ENCODE measurements at places on chromosomes 2 and 18.
A peak's percentile ranks its signal among the peaks of the same experiment; 100 is the strongest.

DNA sequence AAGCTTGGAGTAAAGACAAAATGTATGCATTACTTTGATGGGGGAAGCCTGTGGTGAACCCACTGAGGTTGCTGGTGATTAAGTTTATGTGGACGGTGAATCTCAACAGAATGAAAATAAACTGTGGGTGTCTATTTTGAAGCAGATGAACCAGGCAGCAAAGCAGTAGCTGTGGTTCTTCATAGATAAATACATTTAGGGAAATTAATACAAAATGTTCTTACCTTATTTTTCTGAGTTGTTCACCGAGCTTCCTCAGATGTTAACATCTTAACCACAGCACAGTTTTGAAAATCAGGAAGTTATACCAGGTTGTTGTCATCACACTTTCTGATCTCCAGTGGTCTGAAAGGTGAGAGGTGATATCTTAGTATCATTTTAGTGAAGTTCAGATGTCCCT lies 53.9 kb downstream of the NCK2 start:
- no peak for DNase-seq

- DNase-seq = peak; percentile 47
Observed at GRCh38 chr2:235595422-235596010, 101.7 kb downstream of the AGAP1 start.

DNA sequence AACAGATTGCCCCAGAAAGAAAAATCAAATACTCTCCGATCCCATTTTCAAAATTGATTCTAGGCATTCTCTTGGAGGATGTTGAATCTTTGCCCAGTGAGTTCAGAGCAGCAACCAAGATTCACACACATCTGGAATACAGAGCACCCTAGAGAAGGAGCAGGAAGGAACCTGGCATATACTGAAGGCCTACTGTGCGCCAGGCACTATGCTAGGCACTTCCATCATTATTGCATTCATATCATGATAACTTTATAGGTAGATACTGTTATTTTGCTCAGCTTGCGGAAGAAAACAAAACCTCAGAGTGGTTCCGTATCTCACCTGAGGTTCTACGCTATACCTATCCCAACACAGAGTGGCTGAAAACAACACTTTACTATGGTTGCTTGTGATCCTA lies 160.3 kb upstream of the SERTAD2 start:
- DNase-seq = no peak

- no peak for DNase-seq
Observed at GRCh38 chr2:105712166-105712915, 32.4 kb upstream of the NCK2 start.

DNA sequence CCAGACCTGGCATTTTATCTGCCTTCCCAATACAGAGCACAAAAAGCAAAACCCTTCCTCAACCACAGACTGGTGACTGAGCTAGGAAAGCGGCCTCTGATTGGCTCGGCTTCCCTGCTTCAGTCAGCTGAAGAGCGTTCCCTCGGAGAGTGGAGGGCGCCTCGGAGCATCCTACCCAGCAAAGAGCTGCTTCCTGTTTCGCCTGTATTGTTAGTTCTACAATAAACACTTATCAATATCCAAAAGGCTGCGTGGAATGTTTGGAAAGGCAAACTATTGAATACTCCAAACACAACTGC lies 125.0 kb downstream of the CACNB4 start:
- no peak for DNase-seq

GRCh38 chr2:218221000-218221399 lies 4.0 kb downstream of the ARPC2 start:
- DNase-seq = no peak

- DNase-seq = no peak
Observed at GRCh38 chr2:202133200-202133908, 60.3 kb downstream of the KIAA2012 start.

DNA sequence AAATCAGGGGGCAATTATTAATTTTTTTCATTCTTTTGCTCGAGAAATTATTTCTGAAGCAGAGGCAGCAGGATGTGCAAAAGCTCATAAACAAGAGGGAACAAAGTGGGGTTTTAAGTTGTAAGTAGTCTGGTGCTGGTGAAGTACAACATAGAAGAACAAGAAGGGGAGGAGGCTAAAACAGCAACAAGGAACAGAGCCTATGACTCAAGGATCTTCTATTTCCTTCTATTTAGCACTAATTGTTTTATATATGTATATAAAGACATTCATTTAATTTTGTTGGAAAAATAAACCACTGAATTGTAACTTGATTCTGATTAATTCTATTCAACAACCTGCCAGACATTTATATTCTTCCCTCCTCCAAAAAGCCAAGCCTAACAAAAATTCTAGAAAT lies 35.0 kb downstream of the YES1 start:
- DNase-seq = no peak

DNA sequence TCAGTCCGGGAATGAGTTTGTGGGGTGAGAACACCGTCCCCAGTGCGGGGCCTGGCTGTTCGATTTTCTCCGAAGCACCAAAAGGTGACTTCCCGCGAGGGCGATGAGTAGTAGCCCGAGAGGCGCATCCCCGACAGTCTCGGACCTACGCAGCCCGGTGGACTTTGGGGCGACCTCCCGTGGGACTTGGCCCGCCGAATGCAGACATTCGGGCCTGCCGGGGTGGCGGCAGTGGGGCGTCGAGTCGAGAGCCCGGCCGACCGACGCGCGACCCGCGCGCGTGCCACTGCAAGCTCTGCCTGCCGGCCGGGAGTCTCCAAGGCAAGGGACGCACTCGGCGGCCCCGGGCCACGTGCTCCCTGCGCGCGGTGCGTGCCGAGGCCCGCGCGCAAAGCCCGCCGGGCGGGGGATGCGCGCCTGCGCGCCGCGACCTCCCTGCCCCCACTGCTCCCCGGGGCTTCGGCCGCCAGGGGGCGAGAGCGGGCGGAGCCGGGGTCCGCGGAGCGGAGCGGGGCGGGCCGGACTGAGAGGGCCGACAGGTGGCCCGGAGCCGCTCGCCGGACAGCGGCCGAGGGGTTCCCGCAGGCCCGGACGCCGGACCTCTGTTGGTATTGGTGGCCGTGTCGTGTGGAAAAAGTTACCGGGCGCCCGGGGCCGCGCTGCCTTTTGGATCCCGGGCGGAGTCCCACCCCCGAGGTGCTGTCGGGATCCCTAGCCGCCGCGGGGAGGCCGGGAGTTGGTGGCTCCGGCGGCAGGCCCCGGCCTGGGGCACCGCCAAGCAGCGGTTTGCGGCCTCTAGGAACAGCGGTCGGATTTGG lies 1.9 kb downstream of the PTMA start:
- peak; percentile 29 for DNase-seq

DNA sequence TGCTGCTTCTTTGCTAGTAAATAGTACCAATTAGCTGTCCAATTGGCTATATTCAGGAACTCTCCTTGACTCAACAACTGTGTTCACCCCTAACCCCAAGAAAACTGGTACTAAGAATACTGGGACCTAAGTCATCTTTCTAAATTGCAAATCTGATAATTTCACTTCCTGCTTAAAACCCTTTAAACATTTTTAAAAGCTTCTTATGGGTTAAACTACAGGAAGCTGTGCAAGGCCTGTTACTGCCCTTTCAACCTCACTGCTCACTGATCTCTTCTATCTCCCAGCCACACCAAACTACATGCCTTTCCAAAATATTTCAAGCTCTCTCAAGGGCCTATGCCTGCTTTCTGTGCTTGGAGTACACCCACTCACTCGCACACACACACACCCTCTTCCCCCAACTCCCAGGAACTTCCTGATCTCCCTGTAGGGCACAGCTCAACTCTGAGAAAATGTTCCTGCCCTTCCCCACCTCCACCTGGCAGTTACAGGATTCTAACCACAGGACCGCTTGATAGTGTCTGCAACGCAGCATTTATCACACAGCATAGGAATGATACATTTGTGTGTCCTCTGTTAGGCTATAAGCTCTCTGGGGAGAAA lies 6.7 kb downstream of the LMAN1 start:
- DNase-seq = no peak

DNA sequence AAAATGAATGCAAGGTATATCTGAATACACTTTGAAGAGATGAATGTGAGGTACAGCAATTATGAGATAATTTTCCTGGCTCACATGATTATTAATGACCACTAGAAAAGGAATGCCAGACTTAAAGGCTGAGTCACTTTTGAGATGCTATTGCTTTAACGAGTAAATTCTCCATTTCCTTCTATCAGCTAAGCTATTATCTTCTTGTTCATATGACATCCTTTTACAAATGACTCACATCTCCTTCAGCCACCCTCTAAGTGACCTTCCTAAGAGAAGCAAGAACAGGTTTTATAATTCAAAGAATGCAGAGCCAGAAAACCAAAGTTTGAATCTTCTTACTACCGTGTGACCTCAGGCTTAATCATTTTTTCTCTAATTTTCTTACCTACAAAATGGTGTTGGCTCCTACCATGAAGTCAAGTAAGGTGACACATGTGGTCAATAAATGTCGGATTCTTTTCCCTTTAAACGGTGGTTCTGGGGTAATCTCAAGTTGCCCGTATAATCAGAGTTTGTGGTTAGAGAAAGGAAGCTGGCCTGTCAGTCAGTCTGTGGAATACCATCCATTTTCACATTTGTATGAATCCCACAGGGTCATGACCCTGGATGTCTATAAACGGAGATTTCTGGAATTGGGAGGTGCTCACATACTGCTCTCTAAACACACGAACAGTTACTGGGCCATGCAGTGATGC lies 184.0 kb upstream of the PID1 start:
- DNase-seq = peak; percentile 66

GRCh38 chr2:78992807-78993517 lies 32.5 kb upstream of the REG3G start:
- DNase-seq = no peak

GRCh38 chr2:219447242-219448098 lies 12.8 kb downstream of the SPEG start:
- DNase-seq = no peak

GRCh38 chr18:30381826-30382225 lies 660.7 kb downstream of the DSC3 start:
- DNase-seq = no peak

GRCh38 chr2:42309366-42309765 lies 51.7 kb downstream of the COX7A2L start:
- DNase-seq = no peak

- DNase-seq = no peak
Observed at GRCh38 chr2:54570321-54570855, 114.3 kb downstream of the SPTBN1 start.

GRCh38 chr2:149430743-149431736 lies 100.7 kb downstream of the LYPD6 start:
- DNase-seq = no peak

GRCh38 chr2:78876316-78876688 lies 149.2 kb upstream of the REG3G start:
- no peak for DNase-seq

DNA sequence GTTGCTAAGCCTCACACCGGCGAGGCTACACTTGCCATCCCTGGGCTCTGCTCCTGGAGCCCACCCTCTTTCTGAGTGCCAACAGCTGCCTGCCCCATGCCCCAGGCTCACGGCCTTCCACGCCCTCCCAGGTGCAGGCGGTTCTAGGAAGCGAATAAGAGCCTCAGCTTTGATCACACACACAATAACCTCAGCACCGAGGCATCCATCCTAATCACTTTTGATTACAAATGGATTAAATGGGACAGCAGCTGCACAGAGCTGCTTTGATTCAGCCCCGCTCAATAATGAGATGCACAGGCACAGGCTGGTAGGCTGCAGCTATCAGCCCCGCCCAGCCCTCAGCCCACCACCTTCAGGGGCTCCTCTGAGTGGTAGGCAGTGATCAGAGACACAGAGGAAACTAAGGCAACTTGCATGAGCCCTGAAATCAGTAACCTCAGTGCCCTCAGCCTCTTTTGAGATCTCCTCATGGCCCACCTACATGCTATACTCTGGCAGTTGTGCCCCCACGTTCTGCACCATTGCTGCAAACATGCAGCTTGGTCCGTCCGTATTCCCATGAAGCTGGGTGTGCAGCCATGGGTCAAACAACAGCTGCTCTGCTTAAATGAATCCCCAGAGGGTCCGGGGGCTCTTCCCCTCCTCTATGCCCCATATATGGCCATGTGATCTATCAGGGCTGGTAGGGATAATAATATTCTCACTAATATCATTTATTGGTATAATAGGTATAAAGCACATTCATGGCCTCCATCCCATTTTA lies 171.4 kb downstream of the SETBP1 start:
- no peak for DNase-seq

DNA sequence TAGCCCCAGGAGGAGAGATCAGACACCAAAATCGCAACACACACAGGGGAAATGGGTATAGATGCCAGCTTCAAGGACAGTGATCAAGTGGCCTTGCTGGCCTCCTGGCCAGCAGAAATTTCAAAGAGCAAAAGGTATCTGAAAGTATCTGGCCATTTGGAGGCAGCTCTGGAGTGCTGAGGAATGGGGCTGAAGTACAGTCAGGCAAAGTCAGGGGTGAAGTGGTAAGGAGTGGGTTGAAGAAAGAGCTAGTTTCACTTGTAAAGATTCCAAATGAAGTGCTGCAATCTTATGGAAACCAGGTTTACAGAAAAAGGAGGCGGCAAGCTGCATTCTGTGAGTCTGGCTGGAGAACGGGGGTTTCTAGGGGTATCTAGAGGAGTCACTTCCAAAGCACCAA lies 19.2 kb upstream of the PCBP1 start:
- no peak for DNase-seq

DNA sequence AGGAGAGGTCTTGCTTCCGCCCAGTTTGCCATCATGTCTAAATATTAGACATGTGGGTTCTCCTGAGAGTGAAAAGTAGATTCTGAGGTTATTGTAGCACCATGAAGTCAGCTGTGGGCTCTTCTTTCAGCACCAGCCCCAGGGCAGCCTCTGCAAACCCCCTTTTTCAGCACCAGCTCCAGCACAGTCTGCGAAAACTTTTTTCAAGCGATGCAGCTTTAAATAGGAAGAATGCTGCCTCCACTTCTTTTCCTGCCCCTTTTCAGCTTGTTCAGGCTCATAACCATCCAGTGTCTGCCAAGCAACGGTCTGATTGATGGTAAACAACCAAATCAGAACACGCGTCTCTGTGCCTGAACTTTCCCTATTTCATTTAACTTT lies at the start of gene COL5A2:
TSS of gene COL5A2 (minus strand) at position 192 of the 381 bp plus-strand sequence. CDS start at position 35, 157 bp downstream.
- peak; percentile 89 for DNase-seq

- DNase-seq = no peak
Observed at GRCh38 chr2:37780387-37780676, 108.9 kb upstream of the CDC42EP3 start.

- DNase-seq = no peak
Observed at GRCh38 chr2:182826064-182826463, 40.4 kb downstream of the FRZB start.

DNA sequence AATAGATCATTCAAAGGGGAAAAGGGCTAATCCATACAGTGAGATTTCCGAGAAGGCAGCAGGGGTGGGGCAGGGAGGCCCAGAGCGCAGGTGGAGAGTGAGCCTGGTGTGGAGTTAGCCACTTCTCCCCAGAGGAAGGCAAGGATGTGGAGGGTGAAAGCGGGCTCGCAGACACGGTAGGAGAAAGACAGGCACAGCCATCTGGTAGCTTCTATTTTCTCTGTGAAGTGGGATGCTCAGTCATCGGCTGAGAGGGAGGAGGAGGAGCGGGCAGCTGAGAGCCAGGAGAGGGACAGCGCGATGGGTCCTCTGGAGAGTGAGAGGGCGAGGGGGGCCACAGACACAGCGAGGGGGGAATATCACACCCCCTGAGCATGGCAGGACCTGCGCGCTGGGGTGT lies 153.3 kb upstream of the NDUFV2 start:
- no peak for DNase-seq

All from AG09309 (cell line).